Fibroblast of skin of left quadriceps (primary cell): ENCODE measurements at places on chromosomes 2 and 18.

DNA sequence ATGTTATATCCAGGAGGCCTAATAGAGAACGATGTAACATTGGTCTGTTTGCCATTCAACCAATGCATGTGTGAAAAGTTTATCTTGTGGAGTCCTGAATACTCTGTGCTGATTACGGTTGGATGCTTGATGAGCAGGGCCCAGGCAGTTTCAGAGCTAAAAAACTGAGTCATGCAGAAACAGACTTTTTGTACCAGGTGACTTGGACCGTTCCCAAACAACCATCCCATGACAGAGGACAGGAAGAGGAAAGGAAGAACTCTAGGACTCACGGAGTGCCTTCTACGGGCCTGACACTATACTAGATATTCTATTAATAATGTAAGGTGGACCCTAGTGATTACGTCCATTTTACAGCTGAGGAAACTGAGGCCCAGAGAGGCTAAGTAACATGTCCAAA lies 142.1 kb downstream of the ARHGAP28 start:
- no peak for DNase-seq

DNA sequence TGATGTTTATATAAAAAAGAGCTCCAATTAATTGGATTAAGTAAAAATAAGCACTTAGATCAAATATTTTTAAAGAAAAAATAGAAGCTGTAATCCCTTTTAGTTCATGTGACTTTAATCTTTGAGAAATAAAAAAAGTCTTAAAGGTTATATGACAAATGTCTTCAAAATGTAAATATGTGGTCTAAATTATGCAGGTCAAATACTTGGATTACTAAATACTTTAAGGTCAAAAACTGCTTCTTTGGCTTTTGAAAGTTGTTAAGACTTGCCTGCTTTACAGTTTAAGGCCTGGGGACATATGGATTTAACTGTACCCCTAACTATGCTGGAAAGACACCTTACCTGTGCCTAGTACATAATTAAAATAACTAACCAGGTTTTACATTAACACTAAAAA lies 15.5 kb upstream of the PDK1 start:
- DNase-seq: no peak

DNA sequence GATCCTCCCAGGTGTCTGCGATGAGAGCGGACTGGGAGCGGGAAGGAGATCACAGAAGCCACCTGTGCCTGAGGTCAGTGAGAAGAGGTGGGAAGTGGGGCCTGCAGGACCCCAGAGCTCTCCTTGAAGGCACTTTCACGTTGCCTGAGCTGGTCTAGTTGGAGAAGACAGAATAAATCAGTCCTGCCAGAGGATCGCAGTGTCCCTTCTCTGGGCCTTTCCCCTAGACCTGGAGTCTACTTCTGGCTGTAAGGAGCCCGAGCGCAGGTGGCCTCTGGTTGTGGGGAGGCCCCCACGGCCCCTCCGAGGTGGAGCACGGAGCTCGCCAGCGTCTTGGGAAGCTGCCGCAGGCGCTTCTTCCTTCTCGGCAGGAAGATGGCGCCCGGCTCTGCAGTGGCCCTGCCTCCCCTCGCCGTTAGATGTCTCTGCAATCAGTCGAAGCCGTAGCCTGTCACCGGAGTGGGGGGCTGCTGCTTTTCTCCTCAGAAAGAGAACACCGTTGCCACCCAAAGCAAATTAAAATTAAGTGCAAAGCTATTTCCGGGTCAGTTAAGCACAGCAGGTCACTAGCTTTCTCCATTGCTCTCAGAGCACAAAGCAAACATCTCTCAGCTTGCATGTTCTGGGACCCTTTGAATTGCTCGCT lies 212.0 kb upstream of the MYT1L start:
- no peak for DNase-seq

GRCh38 chr2:38947241-38948239 lies 57.9 kb downstream of the ARHGEF33 start:
- peak; percentile 29 for DNase-seq

- DNase-seq: no peak
Observed at GRCh38 chr2:7766088-7766722, 849.0 kb downstream of the RNF144A start.

DNA sequence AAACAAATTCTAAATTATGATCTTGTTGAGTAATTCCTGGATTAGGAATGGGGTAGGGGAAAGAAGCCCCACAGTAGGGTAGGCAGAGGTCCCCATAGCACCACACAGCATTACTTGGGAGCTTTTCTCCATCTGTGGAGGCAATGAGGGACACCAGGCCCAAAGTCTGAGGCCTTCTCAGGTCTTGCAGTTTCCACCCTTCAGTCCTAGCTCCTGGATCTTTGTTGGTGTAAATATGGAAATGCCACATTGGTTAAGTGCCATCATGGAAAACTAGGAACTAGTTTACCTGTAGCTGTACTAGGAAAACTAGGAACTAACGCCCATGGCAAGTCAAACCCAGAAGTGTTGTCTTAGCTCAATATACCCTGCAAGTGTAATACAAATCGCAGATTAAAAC lies 113.3 kb upstream of the DAPL1 start:
- no peak for DNase-seq

DNA sequence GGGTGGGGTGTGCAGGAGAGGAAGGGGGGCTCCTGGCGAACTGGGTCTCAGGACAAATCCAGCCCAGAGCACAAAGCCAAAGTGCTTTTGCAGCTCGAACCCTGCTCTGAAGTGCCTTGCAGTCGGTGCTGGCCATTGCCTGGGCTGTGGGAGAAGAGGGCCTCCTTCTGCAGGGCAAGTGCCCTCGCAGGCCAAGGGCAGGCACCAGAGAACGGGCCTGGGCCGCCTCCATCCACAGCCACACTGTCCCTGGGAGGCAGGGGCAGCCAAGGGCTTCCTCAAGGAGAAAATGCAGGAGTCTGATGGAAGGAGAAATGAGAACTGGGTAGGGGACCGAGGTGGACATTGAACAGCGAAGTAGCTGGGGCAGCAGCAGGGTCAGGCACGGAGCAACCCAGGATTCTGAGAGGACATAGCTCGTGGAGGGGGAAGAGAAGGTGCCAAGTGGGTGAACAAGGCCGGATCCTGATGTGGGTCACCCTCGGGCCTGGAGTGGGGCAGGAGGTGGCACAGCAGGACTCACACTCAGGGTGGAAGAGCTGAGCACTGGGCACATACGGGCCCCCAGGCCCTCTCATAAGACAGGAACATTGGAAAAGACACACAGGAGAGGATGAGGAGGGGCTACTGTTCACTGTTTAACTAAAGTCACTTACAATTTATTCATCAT lies 312.8 kb upstream of the SALL3 start:
- no peak for DNase-seq

DNA sequence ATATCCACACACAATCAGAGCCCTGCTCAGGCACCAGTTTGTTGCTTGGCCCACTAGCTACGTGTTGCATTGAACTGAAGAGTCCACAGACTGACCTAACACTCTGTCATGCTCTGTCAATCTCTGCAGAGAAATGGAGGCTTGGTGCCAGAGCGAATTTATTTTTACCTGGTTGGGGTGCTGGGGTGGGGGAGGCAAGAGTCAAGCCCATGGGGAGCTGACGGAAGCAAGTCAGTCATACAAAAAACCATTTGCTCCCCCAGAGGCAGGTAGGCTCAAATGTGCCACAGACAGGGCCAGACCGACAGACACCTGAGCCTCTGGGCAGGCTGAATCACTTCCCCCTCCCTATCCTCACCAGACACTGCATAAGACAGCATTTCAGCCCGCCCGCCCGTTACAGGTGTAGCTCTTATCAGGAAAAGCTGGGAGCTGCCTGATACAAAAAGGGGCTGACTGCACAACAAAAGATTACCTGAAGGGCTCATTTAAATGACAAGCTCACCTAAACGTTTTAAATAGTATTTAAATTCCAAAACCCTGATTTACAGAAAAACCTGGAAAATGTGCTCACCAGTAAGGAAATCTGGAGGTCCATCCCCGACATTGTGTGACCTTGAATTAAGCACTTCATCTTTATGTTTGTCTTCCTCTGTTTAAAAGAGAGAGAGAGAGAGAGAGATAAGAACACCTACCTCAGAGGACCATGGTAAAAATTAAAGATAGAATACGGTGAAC lies 2.1 kb upstream of the PCBP1 start:
- DNase-seq: no peak

- DNase-seq: no peak
Observed at GRCh38 chr2:23476786-23477185, 91.8 kb downstream of the KLHL29 start.

DNA sequence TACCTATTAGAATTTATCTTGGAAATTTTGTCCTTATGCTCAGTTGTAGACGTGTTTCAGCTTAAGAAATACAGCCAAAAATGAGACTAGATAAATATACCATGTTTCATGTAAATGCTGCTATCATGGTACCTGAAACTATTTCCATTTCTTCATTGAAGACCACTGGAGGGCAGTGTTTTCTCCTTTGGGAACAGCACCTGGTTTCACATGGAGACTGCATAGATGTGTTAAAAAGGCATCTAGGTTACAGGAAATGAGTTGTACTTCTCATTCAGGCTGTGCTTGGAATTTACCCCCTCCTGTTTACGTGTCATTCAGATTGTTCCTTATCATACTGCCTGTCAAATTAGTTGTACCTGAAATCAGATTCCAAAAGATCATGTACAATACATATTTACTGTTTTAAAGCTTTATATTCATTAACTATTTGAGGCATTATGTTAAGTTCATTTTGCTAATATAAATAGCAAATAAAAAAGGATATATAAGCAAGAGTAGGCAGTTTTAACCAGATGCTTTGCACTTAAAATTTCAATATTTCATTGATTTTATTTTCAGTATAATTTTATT lies 57.3 kb upstream of the PSMD14 start:
- no peak for DNase-seq

- DNase-seq: no peak
Observed at GRCh38 chr18:2096551-2096950, 474.8 kb downstream of the METTL4 start.

DNA sequence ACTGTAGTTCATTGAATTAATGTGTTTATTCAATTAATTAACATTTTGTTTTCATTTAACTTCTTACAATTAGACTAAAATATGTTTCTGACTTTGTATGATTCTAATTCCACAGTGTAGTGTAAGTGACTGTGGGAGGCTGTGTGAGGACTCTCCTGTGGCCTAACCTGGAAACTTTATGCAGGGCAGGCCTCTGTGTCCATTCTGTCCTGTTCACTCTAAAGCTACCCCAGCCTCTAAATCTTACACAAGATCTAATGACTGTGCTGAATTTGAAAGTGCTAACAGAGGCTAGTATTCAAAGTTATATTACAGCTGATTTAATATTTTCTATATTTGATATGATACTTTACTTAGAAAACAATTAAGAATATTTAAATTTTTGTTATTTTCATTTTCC lies 270.5 kb upstream of the CDH19 start:
- no peak for DNase-seq

- no peak for DNase-seq
Observed at GRCh38 chr2:68195096-68195495, 37.4 kb downstream of the PNO1 start.

- DNase-seq: no peak
Observed at GRCh38 chr2:120338015-120338414, 7.9 kb upstream of the INHBB start.

DNA sequence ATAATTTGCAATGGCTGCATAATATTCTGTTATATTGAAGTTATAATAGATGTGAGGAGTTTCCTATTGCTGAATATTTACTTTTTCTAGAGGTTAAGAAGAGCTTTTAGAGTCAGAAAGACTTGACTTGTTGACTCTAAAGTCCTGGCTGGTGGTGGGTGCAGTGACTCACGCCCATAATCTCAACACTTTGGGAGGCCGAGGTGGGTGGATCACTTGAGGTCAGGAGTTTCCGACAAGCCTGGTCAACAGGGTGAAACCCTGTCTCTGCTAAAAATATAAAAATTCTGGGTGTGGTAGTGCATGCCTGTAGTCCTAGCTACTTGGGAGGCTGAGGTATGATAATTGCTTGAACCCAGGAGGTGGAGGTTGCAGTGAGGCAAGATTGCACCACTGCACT lies 33.9 kb upstream of the ATIC start:
- DNase-seq: no peak

DNA sequence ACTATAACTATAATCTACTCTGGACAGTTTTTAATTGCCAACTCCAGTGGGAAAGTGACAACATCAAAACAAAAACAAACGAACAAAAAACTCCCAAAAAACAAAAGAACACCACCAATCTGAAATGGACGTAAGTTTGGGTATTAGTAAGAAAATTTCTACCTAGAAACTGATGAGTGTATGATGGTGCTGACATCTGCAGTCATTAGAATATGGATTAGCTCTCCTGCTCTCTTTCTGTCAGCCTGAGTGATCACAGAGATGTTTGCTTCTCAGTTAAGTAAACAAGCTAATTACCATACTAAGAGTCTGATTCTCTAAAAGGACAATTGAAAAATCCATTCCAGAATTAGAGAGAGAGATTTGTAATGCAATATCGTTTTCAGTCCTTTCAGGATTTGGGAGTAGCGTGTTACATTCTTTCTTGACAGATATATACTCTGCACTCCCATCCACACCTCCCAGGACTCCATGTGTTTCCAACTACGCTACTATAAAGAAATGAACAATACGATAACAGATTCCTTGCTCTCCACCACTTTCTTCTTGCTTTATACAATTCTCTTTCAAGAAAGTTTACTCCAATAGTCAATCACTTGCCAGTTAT lies 1347.4 kb upstream of the PIK3C3 start:
- DNase-seq: no peak

- no peak for DNase-seq
Observed at GRCh38 chr2:100178085-100178788, 35.8 kb upstream of the AFF3 start.

DNA sequence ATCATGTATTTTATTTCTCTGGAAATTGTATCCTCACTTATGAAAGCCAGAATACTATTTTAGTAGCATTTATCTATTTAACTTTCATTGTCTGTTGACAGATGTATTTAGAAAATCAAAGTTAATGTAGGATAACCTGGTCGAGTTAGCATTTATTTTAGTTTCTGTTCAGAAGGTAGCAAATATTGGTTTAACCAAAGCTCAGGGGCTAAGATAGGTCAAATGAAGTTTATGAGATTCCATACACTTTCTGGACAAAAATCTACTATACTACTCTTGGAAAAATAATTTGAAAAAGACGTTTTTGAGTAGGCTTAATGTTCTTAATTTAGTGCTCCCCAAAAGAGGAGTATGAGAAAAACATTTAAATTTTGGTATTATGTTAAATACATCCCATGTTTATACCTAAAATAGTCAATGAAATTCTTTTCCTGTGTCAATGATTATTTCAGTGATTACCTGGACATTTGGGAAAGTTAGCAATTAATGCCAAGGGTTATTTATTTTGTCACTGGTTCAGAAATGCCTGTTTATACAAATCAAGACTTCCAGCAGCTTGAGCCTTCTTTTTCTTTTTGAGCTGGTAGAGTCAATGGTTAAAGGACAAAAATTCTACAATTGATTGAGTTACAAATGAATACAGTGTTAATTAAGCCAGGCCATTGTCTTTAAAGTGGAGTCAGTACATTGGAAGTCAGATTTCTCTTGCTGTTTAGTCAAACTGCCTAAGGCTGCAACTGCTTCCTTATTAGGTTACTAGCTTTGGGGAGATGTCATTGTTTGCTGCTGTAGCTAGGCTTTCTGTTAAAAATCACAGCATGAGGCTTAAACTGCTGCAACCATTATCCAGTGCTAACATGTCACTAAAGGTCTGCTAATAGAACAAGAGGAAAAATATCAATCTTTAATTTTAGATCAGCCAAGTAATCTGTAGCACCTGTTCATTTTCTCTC lies 182.3 kb downstream of the CAMKMT start:
- no peak for DNase-seq

GRCh38 chr2:96923810-96924774 lies 54.2 kb upstream of the SEMA4C start:
- no peak for DNase-seq

GRCh38 chr2:83162421-83162820 lies 1296.7 kb downstream of the SUCLG1 start:
- no peak for DNase-seq
